Stimulated activated CD4-positive, alpha-beta T cell treated with anti-CD3 and anti-CD28 coated beads, Interleukin-1b, Interleukin-23, amount 100 ng/mL, for 1 hour (primary cell): ENCODE measurements at places on chromosomes 3 and 15.

- DNase-seq, result no peak
Measured at GRCh38 chr3:12312010-12312409, 23.1 kb downstream of the PPARG start.

DNA sequence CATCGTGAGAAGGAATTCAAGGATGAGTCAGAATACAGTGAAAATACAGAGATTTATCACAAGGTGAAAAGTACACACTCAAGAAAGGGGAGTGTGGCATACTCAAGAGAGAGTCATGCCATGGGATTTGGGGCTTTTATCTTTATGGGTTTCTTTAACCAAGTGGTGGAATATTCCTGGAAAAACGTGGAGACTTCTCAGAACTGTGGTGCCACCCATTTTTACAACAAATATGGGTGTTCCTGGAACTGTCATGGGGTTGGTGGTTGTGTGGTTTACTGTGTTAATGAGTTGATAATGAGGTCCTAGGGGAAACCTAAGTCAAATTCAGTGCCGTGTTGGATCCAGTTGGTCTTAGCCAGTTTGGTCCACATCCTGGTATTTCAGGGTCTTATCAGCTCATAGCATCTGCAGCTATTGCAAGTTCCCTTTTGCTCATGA lies 497.2 kb downstream of the GABRG3 start:
- no peak for DNase-seq

DNA sequence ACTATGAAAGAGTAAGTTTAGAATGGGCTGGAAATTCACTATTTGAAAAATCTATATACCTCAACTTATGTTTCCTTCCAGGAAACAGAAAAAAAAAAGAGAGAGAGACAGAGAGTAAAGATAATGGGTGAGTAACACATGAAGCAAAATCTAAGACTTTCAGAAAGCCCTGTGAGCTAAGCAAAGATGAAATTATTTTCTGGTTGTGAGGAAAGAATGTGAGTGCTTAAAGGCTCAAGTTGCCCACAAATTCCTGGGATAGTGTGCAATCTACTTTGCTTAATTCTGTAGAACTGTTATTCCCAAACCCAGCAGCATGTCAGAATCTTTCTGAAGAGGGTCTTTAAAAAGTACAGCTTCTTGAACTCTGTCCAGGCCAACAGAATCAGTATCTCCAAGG lies 337.7 kb upstream of the AGTR1 start:
- no peak for DNase-seq

GRCh38 chr15:90465930-90466567 lies 63.7 kb upstream of the CRTC3 start:
- no peak for DNase-seq

DNA sequence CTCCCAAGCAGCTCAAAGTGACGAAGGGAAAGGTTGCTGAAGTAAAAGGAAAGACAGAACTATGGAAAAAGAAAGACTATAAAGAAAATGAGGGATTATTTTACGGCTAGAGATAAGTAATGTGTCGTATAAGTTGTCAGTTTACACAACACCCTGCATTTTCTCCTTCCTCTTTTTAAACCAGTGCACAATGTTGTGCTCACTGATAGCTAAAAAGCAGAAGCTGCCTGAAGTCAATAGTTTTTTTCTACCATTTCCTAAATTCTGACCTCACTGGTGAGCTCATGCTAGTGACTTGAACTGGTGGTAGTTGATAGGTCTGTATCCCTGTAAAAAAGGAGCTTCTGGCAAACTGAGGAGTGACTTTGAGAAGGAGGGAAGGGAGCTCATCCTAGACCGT lies 368.6 kb upstream of the GBE1 start:
- DNase-seq, result no peak

- no peak for DNase-seq
Measured at GRCh38 chr15:99845009-99845408, 111.8 kb upstream of the LYSMD4 start.

DNA sequence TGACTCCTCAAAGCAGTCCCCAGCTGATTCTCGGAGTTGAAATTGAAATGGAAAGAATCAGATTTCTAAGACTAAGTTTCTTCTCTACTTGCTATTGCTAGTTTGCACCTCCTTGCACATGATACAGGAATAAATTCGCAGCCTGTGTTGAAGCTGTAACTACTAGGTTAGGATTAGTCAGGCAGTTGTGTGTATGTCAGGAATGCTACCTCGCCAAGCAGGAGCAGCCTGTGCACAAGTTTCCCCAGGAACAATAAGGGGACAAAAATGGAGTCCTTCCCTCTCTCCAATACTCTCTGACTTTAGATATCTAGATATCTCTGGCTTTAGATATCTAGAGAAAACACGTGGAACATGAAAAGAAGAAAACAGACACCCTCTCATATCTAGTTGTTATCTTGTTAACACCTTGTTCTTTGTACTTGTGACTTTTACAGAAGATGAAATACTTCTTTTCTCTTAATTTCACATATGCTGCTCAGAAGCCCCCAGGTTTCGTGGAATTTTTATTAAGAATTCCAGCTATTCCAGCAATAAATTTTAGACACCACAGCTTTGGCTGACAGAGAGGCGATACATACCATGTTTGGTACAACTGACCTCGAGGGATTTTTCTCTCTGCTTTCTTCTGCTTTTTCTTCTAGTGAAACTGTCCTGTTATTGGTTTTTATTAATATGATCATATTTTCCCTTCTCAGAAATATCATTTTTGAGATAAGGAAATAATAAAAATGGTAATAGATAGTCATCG lies 56.1 kb upstream of the CMSS1 start:
- no peak for DNase-seq

GRCh38 chr15:29863438-29863837 lies 41.2 kb upstream of the TJP1 start:
- DNase-seq, result no peak

GRCh38 chr15:90957031-90957790 lies 2.5 kb downstream of the RCCD1 start:
- DNase-seq, result no peak

GRCh38 chr3:42666022-42666421 lies 12.5 kb downstream of the ZBTB47 start:
- no peak for DNase-seq

- DNase-seq, result no peak
Measured at GRCh38 chr3:172070269-172070668, 30.9 kb downstream of the FNDC3B start.

DNA sequence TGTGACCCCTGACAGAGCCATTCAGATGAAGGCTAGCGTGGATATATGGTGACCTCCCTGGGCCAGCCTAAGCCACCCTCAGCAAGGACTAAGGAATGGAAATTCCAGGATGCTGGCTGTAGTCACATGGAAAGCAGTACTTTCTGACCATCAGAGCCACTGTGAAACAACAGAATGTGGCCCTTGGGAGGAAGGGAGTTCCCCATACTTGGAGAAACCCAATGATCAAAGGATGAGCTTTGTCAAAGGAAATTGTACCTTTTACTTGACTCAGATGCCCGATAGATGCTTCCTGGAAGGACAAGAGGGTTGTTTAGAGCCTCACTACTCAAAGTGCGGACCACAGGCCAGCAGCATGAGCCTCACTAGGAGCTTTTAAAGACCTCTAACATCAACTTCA lies 484.5 kb upstream of the PROK2 start:
- DNase-seq, result no peak

DNA sequence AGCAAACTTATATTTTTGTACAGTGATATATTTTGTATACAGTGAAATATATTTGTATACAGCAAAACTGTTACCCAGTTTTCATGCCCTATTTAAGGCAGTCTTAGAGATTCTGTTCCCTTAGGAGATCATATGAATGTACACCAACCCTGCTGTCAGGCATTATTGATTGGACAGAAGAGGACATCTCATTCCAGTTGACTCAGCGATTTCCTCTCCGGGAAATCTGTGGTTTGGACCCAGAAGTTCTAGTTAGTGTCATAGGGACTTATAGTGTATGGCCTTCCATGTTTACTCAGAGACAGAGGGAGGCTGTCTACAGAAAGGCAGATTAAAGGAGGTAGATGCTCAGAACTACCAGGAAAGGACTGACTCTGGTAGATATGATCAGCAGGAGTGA lies 318.8 kb upstream of the KCNMB2 start:
- no peak for DNase-seq
